ENCODE measurements at places on chromosomes 1 and 21. TPM values are rescaled to one million over a fixed set of nuclear protein-coding genes. Genes with fewer than 3 reads are reported as not detected.
A peak's percentile ranks its signal among the peaks of the same experiment; 100 is the strongest.

GRCh38 chr1:82810601-82811000 is 1009.9 kb downstream of the ADGRL2 start:
- DNase-seq, result no peak

DNA sequence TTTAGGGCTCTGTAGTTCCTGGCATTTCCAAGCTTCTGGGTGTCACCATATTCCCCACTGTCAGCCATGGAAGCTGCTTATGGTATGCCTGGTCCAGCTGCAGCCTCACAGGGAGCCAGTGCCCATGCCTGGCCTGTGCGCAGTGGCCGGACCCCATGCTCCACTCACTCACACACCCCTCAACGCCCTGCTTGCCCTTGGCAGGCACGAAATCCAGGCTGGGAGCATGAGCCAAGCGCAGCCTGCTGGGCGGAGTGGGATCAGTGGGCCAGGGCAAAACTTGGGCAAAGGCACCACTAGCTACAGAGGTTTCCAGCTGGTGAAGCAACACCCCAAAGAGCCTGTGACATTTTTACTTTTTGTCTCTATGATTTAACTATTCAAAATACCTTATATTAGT is 520.4 kb downstream of the RWDD3 start:
- no peak for DNase-seq

- peak; percentile 78 for DNase-seq
These were observed 15.5 kb downstream of the MEAF6 start for GRCh38 chr1:37498872-37499617.

DNA sequence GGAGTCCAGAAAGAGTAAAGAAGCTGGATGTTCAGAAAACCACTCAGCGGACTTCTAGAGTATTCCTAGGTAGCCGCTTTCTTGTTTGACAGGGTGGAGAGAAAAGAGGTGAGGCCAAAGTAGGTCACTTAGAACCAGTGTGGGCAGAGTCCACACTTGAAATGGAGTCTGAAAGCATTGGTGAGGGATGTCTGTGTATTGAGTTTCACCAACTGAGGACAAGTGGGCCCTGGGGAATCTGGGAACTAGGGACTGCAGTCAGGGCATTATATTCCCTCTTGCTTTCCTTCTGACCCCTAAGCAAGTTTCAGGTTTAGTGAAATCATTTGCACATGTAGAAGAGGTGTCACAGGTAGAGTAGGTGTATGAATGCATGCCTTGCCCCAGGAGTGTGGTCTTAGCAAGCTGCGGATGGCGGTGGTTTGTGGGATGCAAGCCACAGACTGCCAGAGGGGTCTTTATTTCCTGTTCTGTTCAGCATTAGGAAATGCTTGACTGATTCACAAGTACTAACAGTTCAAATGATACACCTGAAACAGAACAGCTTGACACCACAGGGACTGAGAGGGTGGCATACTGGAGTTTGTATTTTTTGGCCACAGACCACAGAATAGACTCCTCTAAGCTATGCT is 1.1 kb upstream of the GNG12 start:
- no peak for DNase-seq

DNA sequence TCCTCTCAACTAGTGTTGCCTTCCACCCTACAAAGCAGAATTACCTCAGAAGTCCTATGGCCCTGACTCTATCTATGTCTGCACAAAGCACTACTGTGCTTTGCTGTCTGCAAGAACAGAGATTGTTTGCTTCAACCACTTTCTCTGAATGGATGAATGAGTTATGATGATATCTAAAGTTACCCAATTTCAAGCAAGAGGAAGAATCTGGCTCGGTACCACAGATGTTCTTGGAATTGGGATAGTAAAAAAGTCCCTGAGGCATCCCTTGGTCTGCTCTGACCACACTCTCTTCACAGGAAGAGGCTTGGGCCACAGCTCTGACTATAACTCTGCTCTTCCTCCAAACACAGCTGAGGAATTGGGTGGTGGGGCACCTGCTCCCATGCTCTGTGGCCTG is 31.2 kb downstream of the MTARC1 start:
- DNase-seq, result no peak

GRCh38 chr1:165454091-165454610 is 9.2 kb upstream of the RXRG start:
- no peak for DNase-seq

DNA sequence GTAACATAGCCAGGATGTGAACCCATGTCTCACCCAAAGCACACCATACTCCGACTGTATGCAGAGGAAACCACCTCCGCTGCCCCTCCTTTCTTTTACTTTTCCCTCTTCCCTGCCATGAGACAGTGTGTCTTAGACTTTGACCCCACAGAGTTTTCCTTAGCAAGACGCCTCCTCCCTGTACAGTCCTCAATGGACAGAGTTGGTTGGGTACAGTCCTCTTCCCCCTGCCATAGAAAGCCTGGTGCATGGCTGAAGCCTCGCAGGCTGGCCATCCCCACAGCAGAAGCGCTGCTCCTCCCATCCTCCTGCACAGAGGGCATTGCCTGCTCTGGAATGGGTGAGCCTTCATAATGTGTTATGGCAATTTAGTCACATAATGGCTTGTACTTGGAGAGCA is 127.9 kb downstream of the PLPP3 start:
- DNase-seq, result no peak

DNA sequence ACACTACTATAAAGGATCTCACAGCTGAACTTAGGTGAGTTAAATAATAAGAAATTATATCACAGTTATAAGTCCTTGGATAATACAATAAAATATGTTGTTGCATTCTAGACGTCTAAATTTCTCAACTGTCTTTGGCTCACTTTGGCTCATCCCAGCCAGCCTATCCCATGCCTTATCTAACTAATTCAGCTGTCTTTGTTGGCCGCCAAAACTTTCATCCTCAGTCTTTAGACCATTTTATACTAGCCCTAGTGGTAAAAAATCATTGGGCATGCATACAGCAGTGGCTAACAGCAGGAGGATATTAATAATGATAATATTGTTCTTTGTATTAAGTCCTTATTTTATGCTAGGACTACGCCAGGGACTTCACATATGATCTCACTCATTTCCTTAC is 59.3 kb downstream of the CCDC18 start:
- no peak for DNase-seq

DNA sequence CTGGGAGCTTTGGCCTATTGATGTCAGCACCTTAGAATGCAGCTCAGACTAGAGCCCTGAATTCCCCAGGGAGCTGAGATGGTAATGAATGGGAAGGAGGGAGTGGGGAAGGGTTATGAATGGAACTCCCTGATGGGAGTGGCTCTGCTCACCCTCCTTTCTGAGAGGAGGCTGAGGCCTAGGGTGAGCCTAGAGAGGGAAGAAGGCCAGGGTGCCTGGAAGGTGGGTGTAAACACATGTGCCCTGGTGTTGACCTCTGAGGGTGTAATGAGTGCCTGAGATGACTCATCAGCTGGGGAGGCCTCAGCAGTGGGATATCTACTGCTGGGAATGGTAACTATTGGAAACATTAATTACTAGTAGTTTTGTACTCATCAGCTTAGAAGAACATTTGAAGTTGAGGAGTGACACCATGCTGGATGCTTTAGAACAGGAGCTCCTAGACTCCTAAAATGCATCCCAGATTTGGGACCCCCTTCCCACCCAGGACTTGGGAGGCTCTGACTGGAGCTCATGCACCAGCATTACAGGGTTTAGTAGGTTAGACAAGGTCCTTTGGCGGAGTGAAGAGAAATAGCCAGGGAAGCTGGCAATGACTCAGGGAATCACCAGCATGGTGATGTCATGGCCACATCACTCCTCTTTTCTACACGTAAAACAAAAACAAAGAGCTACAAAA is 16.0 kb upstream of the PIGV start:
- DNase-seq, result peak; percentile 75

DNA sequence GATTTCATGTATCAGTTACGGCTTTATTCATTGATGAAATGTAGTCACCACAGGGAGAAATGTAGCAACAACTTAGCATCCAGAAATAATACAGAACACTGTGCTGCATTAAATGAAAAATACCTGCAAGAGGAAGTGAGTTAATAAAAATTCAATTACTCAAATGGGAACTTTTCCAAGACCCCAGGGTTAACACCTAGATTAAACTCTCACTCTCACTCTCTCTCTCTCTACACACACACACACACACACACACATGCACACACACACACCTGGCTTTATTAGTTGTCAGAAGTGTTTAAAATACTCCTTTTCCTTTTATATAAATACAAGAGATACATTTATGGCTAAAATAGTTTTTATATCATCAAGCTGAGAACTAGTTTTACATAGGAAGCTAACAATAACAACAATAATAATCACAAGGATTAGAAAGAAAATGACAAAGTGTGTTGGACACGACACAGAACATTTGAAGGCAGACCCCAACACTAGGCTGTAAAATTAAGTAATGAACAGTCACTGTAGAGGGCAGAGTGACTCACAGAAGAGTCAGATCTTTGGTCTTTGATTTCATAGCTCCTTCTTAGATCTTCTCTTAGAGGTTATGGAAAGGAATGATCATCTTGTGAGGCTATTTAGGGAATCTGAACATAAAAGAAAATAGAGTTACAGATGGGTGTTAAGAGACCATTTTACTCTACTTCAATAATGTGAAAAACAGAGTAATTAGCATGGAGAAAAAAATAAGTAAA is 1266.0 kb upstream of the ADGRL2 start:
- DNase-seq, result no peak

- DNase-seq, result no peak
These were observed 30.4 kb upstream of the GNG12 start for GRCh38 chr1:67863637-67864036.

- no peak for DNase-seq
These were observed 60.3 kb downstream of the TMEM53 start for GRCh38 chr1:44613941-44614340.

DNA sequence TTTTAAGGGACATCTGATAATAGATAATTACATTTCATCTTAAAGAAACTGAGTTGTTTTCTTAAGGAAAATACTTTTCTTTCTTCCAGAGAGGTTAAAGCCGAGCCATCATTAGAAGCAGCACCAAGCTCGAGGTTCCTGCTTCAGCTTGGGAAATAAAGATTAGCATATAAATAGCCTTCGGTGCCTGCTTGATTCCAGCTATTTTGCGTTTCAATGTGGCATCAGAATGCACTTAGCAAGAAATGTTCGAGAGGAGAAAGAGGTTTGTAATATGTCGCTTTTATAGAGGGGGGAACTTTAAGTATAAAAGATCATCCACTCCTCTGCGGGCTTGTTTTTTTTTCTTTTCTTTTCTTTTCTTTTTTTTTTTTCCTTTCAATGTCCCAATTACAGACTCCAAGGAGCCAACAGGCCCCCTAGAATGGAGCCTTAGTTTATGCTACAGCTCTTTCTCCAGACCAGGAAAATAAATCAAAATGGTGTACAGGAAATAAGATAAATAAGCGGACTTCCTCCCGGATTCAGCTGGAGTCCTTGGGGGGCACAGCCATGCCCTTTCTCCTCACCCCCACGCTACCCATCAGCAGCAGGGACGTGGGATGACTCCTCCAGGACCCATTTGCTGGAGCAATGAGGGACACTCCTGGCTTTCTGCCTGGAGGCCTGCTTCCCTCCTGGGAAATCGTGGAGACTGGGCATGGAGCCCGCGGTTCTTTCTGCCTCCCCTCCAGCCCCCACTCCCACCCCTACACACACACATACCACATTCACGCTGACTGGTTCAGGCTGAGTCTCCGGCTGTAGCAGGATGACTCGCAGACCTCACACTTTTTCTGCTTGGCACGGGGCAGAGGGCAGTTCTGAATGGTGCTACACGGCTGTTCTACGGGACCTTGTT is 131.6 kb downstream of the RRAGC start:
- peak; percentile 99 for DNase-seq

- DNase-seq, result no peak
These were observed 1.7 kb upstream of the CLDN14 start for GRCh38 chr21:36481639-36482038.

GRCh38 chr1:190858140-190858539 is 380.5 kb upstream of the BRINP3 start:
- no peak for DNase-seq

DNA sequence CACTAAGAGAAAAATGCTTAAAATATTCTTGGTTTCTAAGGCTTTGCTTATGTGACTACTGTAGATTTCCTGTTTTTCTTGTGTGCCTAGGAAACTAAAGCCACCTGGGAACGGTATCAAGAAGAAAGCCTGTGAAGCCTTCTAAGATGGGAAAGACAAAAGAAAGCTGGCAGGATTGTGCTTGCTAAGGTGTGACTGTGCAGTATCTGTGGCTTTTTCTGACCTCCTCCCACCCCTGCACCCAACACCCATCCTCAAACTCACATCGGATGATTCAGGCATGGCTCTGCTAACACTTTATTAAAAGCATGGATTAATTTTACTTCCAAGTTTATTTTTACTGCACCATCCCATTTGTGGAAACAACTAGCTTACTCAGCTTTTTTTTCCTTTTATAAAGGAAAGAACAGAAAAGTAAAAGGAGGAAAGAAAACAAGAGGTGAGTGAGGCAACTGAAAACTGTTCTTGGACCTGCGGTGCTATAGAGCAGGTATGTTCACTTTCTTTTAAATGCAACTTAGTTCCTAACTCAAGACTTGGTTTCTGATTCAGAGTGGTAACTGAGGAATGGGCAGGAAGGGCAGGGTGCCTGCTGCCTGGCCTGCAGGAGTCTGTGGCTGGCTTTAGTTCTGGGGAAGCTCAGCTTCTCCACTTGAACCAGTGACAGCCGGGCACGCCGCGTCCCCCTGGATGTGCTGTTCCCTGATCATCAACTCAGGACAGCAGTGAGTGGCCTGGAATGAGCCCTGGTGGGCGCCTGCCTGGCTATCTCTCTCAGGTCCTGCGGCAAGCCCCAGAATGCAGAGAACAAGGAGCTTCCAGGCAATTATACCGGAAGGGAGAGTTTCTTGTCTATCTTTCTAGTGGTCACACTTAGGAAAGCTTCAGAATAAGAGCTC is at the start of gene GBP6:
Gene GBP6, plus strand, starts transcription at position 422 of the 899 bp plus-strand sequence. CDS start 4,493 bp downstream, outside the sequence.
- DNase-seq, result no peak

GRCh38 chr1:7410156-7410555 is 360.9 kb upstream of the VAMP3 start:
- DNase-seq, result no peak

DNA sequence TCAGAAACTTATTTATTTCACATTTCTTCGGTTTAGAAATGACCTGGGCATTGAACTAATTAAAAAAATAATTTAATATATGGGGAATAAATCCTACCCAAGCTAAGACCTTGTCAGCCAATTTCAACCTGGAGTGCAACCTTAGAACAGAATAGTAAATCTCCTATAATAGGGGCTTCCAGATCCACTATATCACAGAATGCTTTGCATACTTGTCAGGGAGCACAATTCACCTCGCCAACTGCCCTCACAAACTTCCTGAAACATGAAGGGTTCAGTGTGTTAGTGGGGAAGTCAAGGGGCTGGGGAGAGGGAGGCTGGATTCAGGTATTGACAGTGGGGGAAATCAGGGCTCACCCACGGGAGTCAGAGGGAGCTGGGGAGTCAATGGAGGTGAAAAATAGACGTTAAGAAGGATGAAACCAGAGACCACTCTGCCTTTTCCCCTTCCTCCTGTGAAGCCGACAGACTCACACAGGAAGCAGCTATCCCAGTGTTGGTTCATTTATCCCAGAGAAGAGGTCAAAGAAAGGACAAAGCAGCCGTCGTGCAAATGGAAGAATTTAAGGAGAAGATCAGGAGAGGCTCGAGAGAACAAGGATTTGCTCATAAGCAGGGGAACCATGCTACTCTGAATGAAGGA is 453.3 kb downstream of the NUF2 start:
- DNase-seq, result no peak

- DNase-seq, result peak; percentile 86
These were observed 59.1 kb downstream of the NFIA start for GRCh38 chr1:61141288-61142042.

Gene AHDC1
- 7.0 TPM for polyA plus RNA-seq

Gene COA7
- 10.7 TPM for polyA plus RNA-seq

Gene MAN1C1
- polyA plus RNA-seq, result 1.5 TPM

Gene GUCA2B
- polyA plus RNA-seq, result not detected

Gene FAM167B
- polyA plus RNA-seq, result 2.1 TPM

Gene ATP1A2
- not detected for polyA plus RNA-seq

Gene G0S2
- polyA plus RNA-seq, result 0.91 TPM
